Upper lobe of right lung (tissue), 1 donor: ENCODE measurements at places on chromosomes 6 and 20. TPM values are rescaled to one million over a fixed set of nuclear protein-coding genes. Genes with fewer than 3 reads are reported as not detected.

DNA sequence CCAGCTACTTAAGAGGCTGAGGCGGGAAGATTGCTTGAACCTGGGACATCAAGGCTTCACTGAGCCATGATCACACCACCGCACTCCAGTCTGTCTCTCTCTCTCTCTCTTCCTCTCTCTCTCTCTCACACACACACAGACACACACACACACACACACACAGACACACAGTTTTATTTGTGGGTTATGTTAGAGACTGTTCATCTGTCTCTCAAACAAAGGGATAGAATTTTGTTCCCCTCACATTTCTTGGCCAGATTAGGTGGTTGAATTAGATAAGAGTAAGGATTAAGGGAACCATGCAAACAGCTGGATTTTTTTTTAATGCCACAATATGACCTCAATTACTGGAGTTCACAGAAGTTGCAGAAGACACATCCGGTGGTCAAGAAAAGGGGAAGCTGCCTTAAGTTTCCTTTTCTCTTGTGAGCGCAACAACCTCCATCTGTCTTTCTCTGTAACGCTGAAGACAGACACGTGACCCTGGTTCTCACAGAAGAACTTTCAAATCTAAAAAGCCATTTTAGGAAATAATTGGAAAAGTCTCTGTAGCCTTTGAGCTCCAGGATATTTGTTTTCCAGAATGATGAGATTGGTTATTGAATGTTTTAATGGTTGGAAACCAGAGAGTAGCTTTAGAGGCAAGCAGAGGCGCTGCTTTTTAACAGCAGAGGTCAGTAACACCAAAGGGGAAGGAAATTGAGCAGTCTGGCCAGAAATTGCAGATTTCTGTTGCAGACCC lies 32.9 kb upstream of the LGSN start:
- no peak for DNase-seq
- no peaks in the 10 kb centered on the region for H3K27me3 ChIP-seq
- peak overlapping the region; percentile 13 for H3K27ac ChIP-seq
- H3K4me1 ChIP-seq: peaks cover 10% of the 10 kb centered on the region
- no peak overlapping the region for H3K4me3 ChIP-seq

GRCh38 chr6:169542491-169542890 lies 159.3 kb downstream of the WDR27 start:
- H3K36me3 ChIP-seq: no peaks in the 10 kb centered on the region
- DNase-seq: no peak
- no peak overlapping the region for H3K4me3 ChIP-seq
- H3K4me1 ChIP-seq: no peaks in the 10 kb centered on the region
- no peaks in the 10 kb centered on the region for H3K27me3 ChIP-seq

DNA sequence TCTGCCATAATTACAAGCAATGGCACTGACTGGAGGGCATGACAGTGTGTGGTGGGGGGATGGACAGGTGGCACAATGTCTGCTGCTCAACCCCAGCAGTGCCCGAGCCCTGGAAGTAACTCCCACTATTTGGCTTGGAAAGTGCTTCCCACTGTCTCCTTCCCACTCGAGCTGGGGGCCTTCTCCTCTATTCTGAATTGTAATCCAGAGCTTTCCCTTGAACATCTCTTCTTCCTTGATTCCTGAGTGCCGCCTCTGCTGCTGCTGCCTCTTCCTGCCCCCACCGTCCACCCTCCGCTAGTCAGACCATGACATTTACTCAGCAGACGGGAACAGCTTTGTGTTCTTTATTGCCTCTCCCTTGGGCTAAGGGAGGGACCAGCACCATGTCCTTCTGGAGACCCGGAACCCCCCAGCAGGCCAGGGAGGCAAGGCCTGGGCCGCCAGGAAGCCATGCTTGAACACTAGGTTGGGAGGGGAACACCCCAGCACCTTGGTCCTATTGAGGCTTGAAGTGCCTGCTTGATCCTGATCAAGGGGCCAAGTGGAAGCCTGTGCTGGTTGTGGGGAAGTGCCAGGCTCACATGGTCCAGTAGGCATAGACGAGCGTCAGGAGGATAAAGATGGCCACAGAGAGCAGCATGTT lies 17.0 kb downstream of the CCDC167 start:
- peaks cover 50% of the 10 kb centered on the region for H3K36me3 ChIP-seq
- no peak overlapping the region for H3K4me3 ChIP-seq
- H3K4me1 ChIP-seq: no peaks in the 10 kb centered on the region
- H3K27ac ChIP-seq: no peak overlapping the region
- H3K27me3 ChIP-seq: no peaks in the 10 kb centered on the region
- no peak for DNase-seq

GGTLC1 gene
- total RNA-seq: 105 TPM

RAD21L1 gene
- not detected for total RNA-seq

ANGPT4 gene
- 0.81 TPM for total RNA-seq
